ENCODE measurements at places on chromosomes 13 and 19. TPM values are rescaled to one million over a fixed set of nuclear protein-coding genes. Genes with fewer than 3 reads are reported as not detected.

UFM1 gene
- total RNA-seq = 75.2 TPM

MRPL54 gene
- total RNA-seq = 73.8 TPM

TMEM59L gene
- 3.2 TPM for total RNA-seq

CGB1 gene
- not detected for total RNA-seq

ACTMAP gene
- total RNA-seq = 7.8 TPM

TMEM238 gene
- 2.4 TPM for total RNA-seq

TEX29 gene
- not detected for total RNA-seq

SHC2 gene
- not detected for total RNA-seq

DNA sequence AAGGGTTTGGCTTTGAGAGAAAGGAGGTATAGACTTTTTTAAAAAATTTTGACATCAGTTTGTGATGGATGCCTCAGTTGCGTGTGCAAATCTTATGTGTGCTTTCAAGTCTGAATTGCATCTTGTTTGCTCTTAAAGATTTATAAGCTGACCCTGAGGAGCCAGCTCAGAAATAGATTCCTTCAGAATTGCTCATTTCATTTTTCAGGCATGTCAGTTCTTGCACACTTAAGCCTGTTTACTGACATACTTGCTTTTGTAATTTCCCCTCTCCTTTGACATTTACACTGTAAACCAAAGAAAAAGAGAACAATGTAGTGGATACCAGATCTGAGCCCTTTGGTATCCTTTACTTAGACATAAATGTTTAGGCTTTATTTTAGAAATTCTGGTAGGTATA, 87.6 kb downstream of the RNF17 start:
- peaks cover 11% of the 10 kb centered on the region for H3K4me1 ChIP-seq
- H3K27me3 ChIP-seq = peaks cover 10% of the 10 kb centered on the region
- H3K36me3 ChIP-seq = no peaks in the 10 kb centered on the region
- H3K4me3 ChIP-seq = peak overlapping the region; percentile 42
- DNase-seq = peak; percentile 24

DNA sequence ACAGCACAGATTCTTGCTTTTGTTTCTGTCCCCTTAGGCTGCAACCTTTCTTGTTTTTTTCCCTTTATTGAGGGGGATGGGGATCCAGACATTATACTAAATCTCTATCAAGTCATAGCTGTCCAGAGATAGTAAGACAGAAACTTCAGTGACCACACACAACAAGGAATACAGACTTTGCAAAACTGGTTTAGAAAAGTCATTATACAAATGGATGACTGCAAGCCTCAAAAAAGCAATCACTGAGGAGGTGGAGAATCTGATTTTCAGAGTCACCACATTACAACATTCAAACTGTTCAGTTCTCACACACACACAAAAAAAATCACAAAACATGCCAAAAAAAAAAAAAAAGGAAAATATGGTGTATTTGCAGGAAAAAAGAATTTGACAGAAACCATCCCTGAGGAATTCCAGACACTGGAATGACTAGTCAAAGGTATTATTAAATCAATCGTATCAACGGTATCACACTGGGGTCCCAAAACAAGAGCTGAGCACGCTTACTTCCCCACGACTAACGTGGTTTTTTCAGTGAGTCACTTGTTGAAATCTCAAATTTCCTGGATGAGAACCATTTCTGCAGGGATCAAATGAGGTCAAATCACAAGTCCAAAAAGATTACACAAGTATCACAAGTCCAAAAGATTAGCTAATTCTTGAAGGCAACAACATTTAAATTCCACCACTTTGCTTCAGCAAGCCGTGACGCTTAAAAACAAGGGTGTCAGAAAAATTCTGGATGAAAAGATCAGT, 41.2 kb downstream of the USP12 start:
- DNase-seq = no peak
- H3K27ac ChIP-seq = no peak overlapping the region
- H3K36me3 ChIP-seq = peaks cover 33% of the 10 kb centered on the region
- peaks cover 64% of the 10 kb centered on the region for H3K4me1 ChIP-seq
- no peaks in the 10 kb centered on the region for H3K27me3 ChIP-seq

- H3K4me3 ChIP-seq = no peak overlapping the region
- H3K4me1 ChIP-seq = no peaks in the 10 kb centered on the region
- H3K27ac ChIP-seq = no peak overlapping the region
These were observed 472.6 kb upstream of the KLHL1 start for GRCh38 chr13:70580825-70581224.

DNA sequence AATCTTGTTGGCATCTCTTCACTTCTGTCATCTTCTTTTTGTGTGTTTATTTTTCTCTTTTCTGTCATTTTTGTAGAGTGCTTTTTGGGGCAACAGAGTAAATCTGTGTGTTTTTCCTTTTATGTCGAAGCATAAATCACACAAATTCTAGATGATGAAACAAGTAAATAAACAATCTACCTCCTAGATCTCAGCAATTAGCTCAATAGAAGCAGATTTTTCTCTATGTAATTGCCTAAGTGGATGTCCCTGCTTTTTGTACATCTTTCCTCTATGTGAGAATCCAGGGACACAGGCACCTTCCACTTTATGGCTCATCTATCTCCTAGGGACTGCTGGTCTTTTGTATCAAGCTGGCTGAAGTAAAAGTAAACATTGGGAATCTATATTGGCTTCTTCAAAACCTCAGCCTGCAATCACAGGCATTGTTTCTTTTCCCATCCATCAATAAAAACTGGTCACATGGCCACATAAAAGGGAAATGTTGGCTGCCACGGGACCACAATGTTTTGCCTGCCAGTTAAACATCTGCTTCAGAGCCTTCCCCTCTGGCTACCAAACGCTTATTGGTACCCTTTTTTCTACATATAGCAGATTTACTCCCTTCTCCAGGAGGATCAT, 323.8 kb downstream of the LMO7 start:
- no peaks in the 10 kb centered on the region for H3K4me1 ChIP-seq
- no peak for DNase-seq
- no peak overlapping the region for H3K27ac ChIP-seq
- H3K4me3 ChIP-seq = no peak overlapping the region

GRCh38 chr19:50465986-50466705, 10.2 kb upstream of the EMC10 start:
- DNase-seq = peak; percentile 8
- no peaks in the 10 kb centered on the region for H3K36me3 ChIP-seq
- H3K27me3 ChIP-seq = peaks cover 26% of the 10 kb centered on the region
- H3K4me1 ChIP-seq = peaks cover 3% of the 10 kb centered on the region
- H3K27ac ChIP-seq = no peak overlapping the region

DNA sequence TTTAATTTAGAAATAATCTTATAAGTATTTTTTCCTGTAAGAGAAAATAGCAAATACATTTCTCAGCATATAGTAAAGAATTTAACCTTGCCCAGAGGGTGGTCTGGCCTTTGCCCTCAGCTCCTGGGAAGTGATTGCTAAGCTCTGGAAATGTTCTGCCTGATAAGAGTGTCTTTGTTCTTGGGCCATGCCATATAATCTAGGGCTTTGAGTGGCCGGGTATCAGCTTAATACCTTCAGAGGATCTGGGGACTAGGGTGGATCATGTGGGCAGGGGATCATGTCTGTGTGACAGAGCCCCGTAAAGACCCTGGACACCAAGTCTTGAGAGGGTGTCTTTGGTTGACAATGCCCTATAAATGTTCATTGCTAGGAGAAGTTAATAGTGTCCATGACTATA, 1032.4 kb upstream of the MIR17HG start:
- H3K36me3 ChIP-seq = no peaks in the 10 kb centered on the region
- H3K27me3 ChIP-seq = no peaks in the 10 kb centered on the region
- H3K4me1 ChIP-seq = no peaks in the 10 kb centered on the region
- no peak for DNase-seq

- no peak overlapping the region for H3K27ac ChIP-seq
- no peak for DNase-seq
- no peaks in the 10 kb centered on the region for H3K36me3 ChIP-seq
- H3K4me1 ChIP-seq = peaks cover 26% of the 10 kb centered on the region
- H3K27me3 ChIP-seq = peaks cover 20% of the 10 kb centered on the region
These were observed 25.1 kb upstream of the CD70 start for GRCh38 chr19:6616011-6616410.

DNA sequence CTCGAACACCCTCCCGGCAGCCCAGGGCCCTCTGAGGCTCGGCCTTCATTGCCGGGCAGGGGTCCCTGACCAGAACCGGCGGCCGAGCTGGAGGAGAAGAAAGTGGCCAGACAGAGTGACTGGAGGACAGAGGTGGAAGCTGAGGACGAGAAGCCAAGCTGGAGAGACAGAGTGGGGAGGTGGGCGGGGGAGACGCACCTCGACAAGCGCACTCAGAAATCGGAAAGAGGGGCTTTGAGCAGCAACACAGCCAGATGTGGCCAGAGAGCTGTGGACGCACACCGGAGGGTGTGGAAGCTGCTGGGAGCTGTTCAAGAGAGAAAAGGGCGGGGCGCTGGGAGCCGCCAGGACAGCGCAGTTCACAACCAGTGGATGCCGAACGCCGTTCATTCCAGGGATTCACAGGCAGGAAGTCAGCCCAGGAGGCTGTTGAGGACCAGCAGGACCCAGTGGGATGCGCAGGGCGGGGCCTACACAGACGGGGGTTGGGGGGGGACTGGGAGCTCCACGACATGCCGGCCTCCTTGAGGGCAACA, 28.2 kb upstream of the C13orf46 start:
- no peak overlapping the region for H3K4me3 ChIP-seq
- DNase-seq = no peak
- H3K36me3 ChIP-seq = peaks cover 26% of the 10 kb centered on the region
- H3K27me3 ChIP-seq = peaks cover 4% of the 10 kb centered on the region
- H3K4me1 ChIP-seq = peaks cover 14% of the 10 kb centered on the region
- no peak overlapping the region for H3K27ac ChIP-seq

- no peak overlapping the region for H3K4me3 ChIP-seq
- peaks cover 14% of the 10 kb centered on the region for H3K36me3 ChIP-seq
- DNase-seq = no peak
- H3K27me3 ChIP-seq = no peaks in the 10 kb centered on the region
- H3K27ac ChIP-seq = no peak overlapping the region
- peaks cover 52% of the 10 kb centered on the region for H3K4me1 ChIP-seq
These were observed 216.5 kb downstream of the TSHZ3 start for GRCh38 chr19:31132753-31133110.

- no peaks in the 10 kb centered on the region for H3K27me3 ChIP-seq
- H3K36me3 ChIP-seq = peaks cover 20% of the 10 kb centered on the region
- H3K4me1 ChIP-seq = peaks cover 13% of the 10 kb centered on the region
- H3K27ac ChIP-seq = no peak overlapping the region
- no peak for DNase-seq
These were observed 8.0 kb downstream of the MAP2K2 start for GRCh38 chr19:4115818-4116385.

GRCh38 chr13:93736909-93737308, 510.3 kb downstream of the GPC6 start:
- no peaks in the 10 kb centered on the region for H3K36me3 ChIP-seq
- no peaks in the 10 kb centered on the region for H3K27me3 ChIP-seq
- H3K4me1 ChIP-seq = peaks cover 8% of the 10 kb centered on the region
- no peak for DNase-seq
- H3K4me3 ChIP-seq = no peak overlapping the region
- no peak overlapping the region for H3K27ac ChIP-seq

GRCh38 chr13:113923376-113924063, 50.4 kb downstream of the C13orf46 start:
- no peak overlapping the region for H3K27ac ChIP-seq
- peaks cover 54% of the 10 kb centered on the region for H3K36me3 ChIP-seq
- peaks cover 26% of the 10 kb centered on the region for H3K4me1 ChIP-seq
- no peak for DNase-seq
- no peak overlapping the region for H3K4me3 ChIP-seq
- peaks cover 1% of the 10 kb centered on the region for H3K27me3 ChIP-seq

DNA sequence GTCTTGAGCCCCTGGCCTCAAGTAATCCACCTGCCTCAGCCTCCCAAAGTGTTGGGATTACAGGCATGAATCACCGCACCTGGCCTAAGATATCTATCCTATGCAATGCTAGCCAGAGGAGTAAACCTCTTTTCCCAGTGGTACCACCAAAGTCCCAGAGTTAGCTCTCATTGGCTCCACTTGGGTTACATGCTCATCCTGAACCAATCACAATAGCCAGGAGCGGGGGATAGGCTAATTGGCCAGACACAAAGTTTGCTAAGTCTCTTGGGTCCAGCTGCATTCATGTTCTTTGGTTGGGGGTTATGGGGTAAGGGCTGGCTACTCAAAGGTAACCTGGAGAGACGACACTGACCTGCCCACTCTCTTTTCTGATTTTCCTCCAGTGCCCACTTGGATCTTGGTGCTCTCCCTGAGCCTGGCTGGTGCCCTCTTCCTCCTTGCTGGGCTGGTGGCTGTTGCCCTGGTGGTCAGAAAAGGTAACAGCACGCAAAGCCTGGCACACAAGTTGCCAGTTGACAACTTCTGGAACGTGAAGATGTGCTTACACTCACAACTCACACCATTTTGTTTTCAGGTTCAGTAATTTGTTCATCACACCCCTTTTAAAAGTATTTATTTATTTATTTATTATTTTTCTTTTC, 7.8 kb downstream of the C19orf38 start:
- H3K4me3 ChIP-seq = no peak overlapping the region
- no peaks in the 10 kb centered on the region for H3K27me3 ChIP-seq
- no peak overlapping the region for H3K27ac ChIP-seq
- H3K36me3 ChIP-seq = no peaks in the 10 kb centered on the region
- DNase-seq = no peak

GRCh38 chr13:101453784-101454201, 1.3 kb downstream of the ITGBL1 start:
- H3K27me3 ChIP-seq = no peaks in the 10 kb centered on the region
- peaks cover 83% of the 10 kb centered on the region for H3K4me1 ChIP-seq
- DNase-seq = no peak

DNA sequence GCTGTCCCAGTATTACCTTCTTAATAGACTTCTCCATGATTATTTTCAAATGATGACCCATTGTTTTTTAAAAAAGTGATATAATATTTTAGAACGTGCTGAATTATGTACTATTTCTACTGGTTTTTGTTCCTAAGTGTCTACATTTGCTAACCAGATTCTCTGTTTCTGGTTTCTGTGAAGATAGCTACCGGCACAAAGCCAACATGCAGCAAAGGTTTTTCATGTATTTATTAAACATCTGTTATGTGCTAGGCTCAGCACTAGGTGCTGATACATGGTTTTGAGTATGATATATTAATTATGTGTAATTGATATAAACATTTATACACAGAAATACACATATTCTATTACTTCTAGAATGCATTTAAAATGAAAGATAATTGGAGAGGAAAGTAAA, 1035.6 kb downstream of the PCDH17 start:
- no peaks in the 10 kb centered on the region for H3K27me3 ChIP-seq
- H3K36me3 ChIP-seq = no peaks in the 10 kb centered on the region
- no peaks in the 10 kb centered on the region for H3K4me1 ChIP-seq
- no peak overlapping the region for H3K27ac ChIP-seq

Data from HFFc6 (cell line).